Naive thymus-derived CD8-positive, alpha-beta T cell (primary cell): ENCODE measurements at places on chromosomes 6 and 20. TPM values are rescaled to one million over a fixed set of nuclear protein-coding genes. Genes with fewer than 3 reads are reported as not detected.

BIRC7 gene
- total RNA-seq = not detected

PTCHD4 gene
- not detected for total RNA-seq

GRCh38 chr6:41976794-41977484 is 35.3 kb upstream of the CCND3 start:
- H3K36me3 ChIP-seq = peaks cover 15% of the 10 kb centered on the region
- DNase-seq = no peak
- H3K4me1 ChIP-seq = peaks cover 21% of the 10 kb centered on the region
- peak overlapping the region; percentile 13 for H3K4me3 ChIP-seq
- no peaks in the 10 kb centered on the region for H3K27me3 ChIP-seq

GRCh38 chr20:63708301-63709148 is 686 bp downstream of the ZGPAT start:
- DNase-seq = no peak
- H3K36me3 ChIP-seq = peaks cover 20% of the 10 kb centered on the region

DNA sequence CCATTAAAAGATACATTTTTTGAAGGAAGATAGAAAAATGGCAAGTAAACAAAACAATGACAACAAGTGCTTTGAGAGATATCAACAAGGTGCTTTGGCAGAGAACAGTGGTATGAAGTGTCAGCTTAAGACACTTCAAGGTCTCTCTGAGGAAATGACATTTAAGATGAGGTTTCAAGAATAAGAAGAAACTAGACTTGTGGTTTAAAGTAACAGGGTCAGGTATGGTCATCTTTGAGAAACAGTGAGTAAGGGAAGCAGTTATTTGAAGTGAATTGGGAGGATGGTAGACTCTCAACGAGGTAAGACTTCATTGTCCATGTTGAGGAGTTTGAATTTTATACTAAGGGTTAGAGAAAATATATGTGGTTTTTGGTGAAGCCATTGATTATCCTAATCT is 77.8 kb downstream of the SYCP2L start:
- peaks cover 18% of the 10 kb centered on the region for H3K27me3 ChIP-seq
- H3K4me1 ChIP-seq = no peaks in the 10 kb centered on the region
- H3K4me3 ChIP-seq = no peak overlapping the region
- no peak overlapping the region for H3K27ac ChIP-seq
- no peak for DNase-seq
- H3K36me3 ChIP-seq = peaks cover 19% of the 10 kb centered on the region

DNA sequence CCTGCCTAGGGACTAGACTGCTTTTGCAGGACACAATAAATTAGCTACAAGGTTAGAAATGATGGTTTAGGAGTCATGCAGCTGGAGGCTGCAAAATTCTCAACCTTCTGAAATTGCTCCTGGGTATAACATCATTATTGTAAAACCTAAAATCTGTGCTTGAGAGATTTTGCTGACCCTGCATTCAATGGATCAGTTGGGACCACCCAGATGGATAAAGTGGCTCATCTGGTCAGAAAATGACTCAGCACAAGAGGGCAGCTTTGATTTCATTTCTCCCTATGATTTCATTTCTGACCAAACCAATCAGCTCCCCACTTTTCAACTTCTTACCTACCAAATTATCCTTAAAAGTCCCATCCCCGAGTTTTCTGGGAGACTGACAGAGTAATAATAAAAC is 367.3 kb upstream of the AGPAT4 start:
- H3K36me3 ChIP-seq = peaks cover 17% of the 10 kb centered on the region
- H3K27ac ChIP-seq = no peak overlapping the region
- no peak for DNase-seq
- H3K4me1 ChIP-seq = no peaks in the 10 kb centered on the region

GRCh38 chr20:61023612-61024011 is 228.4 kb upstream of the CDH4 start:
- DNase-seq = no peak
- no peaks in the 10 kb centered on the region for H3K27me3 ChIP-seq
- no peaks in the 10 kb centered on the region for H3K36me3 ChIP-seq
- no peak overlapping the region for H3K27ac ChIP-seq
- no peak overlapping the region for H3K4me3 ChIP-seq
